CD4-positive, alpha-beta memory T cell (primary cell): ENCODE measurements at places on chromosomes 5 and 9. TPM values are rescaled to one million over a fixed set of nuclear protein-coding genes. Genes with fewer than 3 reads are reported as not detected.

The MAPKAP1 gene
- 56.1 TPM for polyA plus RNA-seq

The MPDZ gene
- not detected for polyA plus RNA-seq

The HTR1A gene
- polyA plus RNA-seq, result not detected

The IRX4 gene
- polyA plus RNA-seq, result not detected

The RACK1 gene
- 2,145 TPM for polyA plus RNA-seq

The CCDC152 gene
- 2.4 TPM for polyA plus RNA-seq

The FOXD4L6 gene
- not detected for polyA plus RNA-seq

The CCNH gene
- 54.1 TPM for polyA plus RNA-seq

The IQGAP2 gene
- 24.7 TPM for polyA plus RNA-seq

The CARTPT gene
- polyA plus RNA-seq, result not detected

The CDO1 gene
- polyA plus RNA-seq, result not detected

The TMEM171 gene
- polyA plus RNA-seq, result 1.3 TPM

The RUFY1 gene
- polyA plus RNA-seq, result 13.3 TPM
